NCI-H1092 treated with DMSO at 0.1 percent for 48 hours (cell line): ENCODE measurements at places on chromosomes 3 and 15.

GRCh38 chr15:28112101-28112760, 13.1 kb upstream of the OCA2 start:
- DNase-seq: no peak

DNA sequence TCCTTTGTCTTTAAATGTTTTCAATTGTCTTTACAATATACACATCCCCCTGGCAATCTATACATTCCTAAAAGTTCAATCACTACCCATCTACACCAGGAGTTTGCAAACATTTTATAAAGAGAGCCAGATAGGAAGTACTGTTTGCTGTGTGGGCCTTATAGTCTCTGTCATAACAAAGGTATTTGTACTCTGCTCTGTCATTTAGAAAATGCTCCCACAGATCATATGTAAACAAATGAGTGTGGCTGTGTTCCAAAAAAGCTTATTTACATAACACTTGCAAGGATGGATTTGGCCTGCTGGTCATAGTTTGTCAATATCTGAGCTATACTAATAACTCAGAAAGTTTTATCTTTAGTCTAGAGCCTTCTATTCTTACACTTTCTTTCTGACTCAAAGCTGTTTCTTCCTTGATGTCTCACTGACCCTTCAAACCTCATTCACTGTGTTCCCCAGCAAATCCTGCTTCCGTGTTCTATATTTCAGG, 511.9 kb downstream of the GBE1 start:
- peak; percentile 2 for DNase-seq

DNA sequence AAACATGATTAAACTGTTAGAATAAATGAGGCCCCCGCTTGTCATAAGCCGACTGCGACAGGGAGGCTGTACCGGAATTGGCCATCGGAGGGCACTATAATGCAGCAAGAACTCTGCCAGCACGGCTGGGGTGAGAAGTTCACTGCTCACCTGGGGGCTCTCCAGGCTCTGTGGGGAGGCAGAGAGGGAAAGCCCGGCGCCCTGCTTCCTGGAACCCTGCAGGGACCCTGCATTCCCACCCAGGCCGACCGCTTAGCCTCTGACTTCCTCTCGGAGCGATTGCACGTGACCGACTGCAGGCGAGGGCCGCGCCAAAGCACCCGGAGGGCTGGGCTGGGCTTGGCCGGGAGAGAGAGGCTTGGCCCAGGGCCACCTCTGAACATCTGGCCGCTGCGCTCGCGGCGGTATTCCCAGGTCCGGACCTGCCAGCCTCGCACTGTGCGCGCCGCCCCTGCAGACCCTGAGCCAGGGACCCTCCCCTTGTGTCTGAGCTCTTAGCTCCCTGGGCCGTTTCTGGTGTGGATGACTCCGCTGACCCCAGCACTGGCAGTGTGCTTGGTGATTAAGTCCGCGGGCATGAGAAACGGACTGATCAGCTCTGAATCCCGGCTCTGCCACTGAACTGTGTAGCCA, 26.2 kb downstream of the DRD3 start:
- DNase-seq: peak; percentile 95

- DNase-seq: no peak
Observed at GRCh38 chr15:83413054-83413719, 34.0 kb upstream of the SH3GL3 start.

GRCh38 chr15:57003418-57003817, 85.0 kb downstream of the TCF12 start:
- no peak for DNase-seq

DNA sequence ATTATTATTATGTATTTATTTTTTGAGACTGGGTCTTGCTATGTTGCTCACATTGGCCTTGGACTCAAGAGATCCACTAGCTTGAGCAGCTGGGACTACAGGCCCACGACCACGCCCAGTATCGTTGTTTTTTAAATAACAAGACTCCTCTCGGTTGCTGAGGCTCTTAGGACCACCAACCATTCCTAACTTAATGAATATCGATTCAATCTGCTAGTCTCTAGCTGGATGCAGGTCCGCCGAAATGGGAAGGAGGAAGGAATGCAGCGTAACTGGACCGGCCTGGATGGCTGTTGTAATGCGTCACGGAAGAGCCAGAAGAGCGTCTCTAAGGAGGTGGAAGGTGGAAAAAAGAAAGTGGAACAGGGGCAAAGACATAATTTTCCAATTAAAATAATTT, 1.7 kb downstream of the ANXA2 start:
- no peak for DNase-seq

DNA sequence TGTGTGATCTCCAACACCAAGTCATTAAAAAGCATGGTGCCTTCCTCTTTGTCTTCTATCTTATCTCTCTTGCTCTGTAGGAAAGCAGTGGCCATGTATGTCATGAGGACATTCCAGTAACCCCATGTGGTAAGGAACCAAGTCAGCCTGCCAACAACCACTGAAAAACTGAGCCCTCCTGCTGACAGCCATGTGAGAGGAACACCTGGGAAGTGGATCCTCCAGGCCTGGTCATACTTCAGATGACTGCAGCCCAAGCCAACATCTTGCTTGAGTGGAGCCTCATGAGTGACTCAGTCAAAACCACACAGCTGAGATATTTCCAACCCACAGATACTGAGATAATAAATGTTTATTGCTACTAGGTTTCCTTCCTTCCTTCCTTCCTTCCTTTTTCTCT, 597.3 kb downstream of the ZIC1 start:
- DNase-seq: no peak

DNA sequence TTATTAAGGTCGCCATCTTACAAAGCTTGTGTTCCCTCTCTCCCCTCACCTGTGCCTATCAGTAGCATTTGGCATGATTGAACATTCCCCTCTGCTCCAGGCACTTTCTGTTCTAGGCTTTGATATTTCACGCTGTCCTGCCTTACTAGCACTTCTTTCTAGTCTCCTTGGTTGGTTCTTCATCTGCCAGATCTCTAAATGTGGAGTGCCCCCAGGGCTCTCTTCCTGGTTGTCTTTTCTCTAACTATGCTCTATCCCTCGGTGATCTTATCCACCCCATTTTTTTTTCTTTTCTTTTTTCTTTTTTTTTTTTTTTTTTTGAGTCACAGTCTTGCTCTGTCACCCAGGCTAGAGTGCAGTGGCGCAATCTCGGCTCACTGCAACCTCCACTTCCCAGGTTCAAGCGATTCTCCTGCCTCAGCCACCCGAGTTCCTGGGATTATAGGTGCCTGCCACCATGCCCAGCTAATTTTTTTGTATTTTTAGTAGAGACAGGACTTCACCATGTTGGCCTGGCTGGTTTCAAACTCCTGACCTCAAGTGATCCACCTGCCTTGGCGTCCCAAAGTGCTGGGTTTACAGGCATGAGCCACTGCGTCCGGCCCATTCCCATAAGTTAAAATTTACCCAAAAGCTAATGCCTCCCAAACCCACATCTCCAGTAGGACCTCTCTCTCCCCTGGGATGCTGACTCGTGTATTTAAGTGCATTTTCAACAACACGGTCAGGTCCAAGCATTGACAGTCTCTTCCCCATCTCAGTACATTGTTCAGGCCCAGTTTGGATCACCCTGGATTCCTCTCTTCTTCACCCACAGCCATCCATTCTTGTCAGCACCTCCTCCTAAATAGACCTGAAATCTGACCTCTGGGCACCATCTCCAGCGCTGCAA, 5.2 kb downstream of the NUSAP1 start:
- DNase-seq: no peak

DNA sequence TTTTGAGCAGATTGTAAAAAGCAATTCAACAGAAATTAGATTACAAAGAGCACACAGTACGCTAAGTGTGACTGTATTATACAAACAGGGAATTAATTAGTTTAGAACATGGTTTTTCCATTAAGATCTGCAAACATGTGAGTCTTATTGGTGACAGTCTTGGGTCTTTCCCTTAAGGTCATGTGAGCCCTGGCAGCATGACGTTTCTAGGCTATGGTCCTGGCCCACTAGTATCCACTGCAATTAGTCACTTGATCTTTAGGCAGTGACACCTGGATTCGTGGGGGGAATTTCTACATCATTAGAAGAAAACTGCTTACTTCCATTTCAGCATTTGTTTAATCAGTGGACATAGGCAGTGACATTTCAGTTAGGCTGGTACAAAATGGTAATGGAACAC, 360.2 kb upstream of the NR2F2 start:
- no peak for DNase-seq

DNA sequence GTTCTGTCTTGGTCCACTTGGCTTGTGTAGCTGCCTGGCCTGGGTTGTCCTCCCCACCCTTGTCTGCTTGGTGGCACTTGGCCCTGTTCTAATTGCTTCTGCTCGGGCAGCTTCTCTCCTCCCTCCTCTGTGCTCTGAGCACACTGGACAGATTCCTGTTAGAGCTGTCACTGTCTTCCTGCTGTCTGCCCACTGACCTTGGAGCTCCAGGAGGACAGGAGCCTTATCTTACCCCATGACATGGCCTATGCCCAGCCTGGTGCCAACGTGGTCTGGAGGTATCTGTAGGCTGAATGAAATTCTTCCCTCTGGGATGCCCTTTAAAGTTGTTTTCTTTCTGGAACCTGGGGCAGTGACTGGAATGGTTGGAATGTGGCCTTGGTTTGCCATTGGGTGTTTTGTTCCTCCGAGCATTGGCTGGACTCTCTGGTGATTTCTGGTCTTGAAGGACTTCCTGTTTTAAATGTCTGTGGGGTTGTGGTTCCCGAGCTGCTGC, 94.1 kb downstream of the FAM43A start:
- no peak for DNase-seq

DNA sequence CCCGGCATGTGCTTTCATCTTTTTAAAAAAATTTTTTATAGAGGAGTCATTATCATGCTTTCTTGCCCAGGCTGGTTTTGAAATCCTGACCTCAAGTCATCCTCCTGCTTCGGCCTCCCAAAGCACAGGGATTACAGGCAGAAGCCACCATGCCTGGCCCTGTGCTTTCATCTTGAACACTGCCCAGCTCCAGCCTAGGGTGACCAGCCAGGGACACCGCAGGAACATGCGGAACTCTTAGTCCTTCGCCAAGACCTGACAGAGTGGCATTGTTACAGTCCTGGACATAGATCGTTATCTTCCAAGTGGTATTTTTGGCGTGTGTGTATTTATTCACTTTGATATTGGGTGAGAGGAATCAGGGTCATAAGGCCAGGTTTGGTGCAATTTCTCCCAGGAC, 7.9 kb upstream of the FURIN start:
- no peak for DNase-seq

GRCh38 chr3:49017229-49017970, 980 bp downstream of the DALRD3 start:
- peak; percentile 41 for DNase-seq

GRCh38 chr15:79184465-79184892, 93.9 kb upstream of the RASGRF1 start:
- peak; percentile 47 for DNase-seq

GRCh38 chr15:70576696-70577095, 186.7 kb downstream of the UACA start:
- no peak for DNase-seq

- DNase-seq: no peak
Observed at GRCh38 chr15:76998663-76999285, 3.8 kb downstream of the PSTPIP1 start.

- no peak for DNase-seq
Observed at GRCh38 chr3:12456441-12456840, 27.8 kb upstream of the TSEN2 start.

- no peak for DNase-seq
Observed at GRCh38 chr3:117409701-117410459, 700.3 kb downstream of the TUSC7 start.

- no peak for DNase-seq
Observed at GRCh38 chr3:171323938-171324536, 136.2 kb downstream of the TNIK start.

GRCh38 chr3:123739106-123739505, 145.0 kb downstream of the MYLK start:
- no peak for DNase-seq

- DNase-seq: no peak
Observed at GRCh38 chr3:78141269-78141668, 1101.4 kb downstream of the ROBO2 start.

- DNase-seq: no peak
Observed at GRCh38 chr3:149592758-149593240, 65.0 kb downstream of the WWTR1 start.

DNA sequence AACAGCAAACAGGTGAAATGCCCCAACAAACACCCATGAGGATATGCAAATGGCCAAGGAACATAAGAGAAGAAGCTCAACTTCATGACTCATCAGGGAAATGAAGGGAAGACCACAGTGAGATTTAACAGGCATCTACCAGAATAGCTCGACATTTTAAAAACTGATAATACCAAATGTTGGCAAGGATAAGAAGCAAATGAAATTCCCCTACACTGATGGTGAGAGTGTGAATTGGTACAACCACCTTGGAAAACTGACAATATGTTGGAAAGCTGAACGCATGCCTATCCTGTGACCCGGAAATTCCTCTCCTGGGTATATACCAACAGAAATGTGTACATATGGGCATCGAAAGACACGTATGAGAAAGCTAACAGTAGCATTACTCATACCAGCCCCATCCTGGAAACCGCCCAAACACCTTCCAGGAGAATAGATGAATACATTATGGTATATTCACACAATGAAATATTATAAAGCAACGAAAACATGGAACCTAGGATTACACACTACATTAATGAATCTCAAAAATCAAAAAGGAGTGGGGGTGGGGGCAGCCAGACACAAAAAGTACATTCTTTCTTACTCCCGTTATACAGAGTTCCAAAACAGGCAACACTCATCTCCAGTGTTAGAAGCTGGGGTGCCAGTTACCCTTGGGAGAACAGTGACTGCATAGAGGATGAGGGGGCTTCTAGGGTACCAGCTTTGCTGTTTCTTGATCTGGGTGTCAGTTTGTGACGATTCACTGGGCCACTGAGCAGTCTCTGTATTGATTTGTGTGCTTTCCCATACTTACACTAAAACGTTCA, 16.9 kb downstream of the RFTN1 start:
- no peak for DNase-seq

- DNase-seq: no peak
Observed at GRCh38 chr15:66394472-66394871, 7.8 kb downstream of the MAP2K1 start.
